AG09309 (cell line): ENCODE measurements at places on chromosomes 3 and 15.

DNA sequence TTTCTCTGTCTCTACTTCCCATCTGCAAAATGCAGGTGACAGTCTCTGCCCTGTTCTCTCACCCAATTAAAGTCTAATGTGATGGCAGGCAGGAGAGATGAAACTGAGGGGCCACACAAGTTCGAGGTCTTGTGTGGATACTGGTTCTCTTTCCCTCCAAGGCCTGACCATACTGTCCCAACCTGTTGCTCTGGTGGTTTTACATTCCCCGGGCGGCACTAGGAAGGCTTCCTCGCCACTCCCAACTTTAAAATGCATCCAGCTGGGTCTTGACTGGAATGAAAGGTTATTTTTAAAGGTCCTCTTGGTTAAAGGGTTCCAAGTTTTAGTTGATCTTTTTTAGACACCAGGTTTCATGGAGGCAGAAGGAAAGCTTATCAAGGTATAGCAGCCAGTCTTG lies 37.2 kb downstream of the WHAMM start:
- DNase-seq = no peak

- DNase-seq = no peak
Measured at GRCh38 chr15:73935547-73935946, 9.3 kb downstream of the LOXL1 start.

DNA sequence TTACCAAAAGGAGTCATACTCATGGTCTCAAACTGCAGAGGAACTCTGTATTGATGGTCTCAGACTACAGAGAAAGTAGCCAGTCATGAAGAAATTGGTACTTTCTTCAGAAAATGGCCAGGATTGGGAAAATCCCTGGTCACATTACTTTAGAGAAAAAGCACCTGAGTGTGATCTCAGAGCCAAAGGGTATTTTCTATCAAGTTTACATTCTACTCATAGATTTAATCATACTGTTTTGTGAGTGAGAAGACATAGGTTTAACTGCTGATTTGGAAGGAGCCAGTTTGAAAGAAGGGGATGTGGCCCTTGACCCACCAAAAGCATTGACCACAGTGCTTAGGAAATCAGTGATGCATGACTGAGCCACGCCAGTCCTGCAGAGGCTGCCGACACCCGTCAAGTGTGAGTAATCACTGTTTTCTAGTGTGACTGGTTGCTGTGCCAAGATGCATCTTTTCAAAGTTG lies 203.6 kb downstream of the AKAP13 start:
- DNase-seq = no peak

DNA sequence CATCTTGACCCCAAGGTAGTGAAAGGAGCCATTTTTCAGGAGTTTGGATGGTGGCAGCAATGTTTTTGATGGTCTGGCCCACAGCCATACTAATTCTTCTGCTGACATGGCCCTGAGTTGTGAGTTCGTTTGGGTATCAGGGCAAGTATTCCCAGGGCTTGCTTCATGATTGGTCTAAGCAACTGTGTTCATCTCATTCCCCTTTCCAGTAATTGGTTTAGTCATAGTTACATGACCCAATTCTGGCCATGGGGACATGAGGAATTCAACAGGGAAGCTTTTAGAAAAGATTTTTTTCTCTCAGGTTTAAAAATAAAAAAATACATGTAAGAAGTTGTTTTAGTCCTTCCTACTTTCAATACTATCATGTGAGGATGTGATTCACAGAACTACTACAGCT lies 150.5 kb upstream of the NPHP3 start:
- no peak for DNase-seq

GRCh38 chr15:51706291-51706690 lies 25.0 kb downstream of the SCG3 start:
- DNase-seq = no peak

DNA sequence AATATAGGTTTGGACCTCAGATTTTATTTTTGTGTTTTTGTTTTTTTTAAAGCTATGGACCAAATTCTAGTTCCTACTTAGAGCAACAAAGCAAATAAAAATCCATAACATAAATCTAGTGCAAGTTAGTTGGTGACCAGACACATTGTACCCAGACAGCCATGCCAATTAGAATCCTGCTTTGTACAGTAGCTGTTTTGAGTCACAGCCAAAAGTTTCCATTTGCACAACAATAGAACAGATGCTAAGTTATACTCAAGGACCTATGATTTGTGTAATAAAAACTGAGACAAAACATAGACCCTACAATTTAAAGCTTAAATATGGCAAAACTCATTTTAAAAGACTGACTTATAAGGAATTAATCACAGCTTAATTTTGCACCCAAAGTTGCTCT lies 513.1 kb upstream of the CBLB start:
- no peak for DNase-seq

DNA sequence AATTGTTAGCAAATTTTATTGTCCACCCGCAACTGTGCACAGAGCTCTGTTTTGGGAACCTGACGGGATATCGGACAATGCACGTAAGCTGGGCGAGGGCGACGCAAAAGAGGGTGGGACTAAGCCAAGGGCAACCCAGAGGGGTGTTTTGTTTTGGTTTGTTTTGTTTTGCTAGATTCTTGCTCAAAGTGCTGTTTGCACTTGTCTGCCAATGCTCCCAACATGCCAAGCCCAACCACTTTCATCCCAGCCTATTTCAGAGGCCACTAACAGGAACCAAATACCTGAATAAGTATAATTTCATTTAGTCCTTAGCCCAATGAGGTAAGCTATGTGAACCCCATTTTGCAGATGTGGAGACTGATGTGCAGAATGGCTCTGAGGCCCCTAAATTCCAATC lies 9.7 kb upstream of the CMTM7 start:
- DNase-seq = no peak

GRCh38 chr3:1197051-1197450 lies 104.2 kb downstream of the CNTN6 start:
- DNase-seq = no peak

DNA sequence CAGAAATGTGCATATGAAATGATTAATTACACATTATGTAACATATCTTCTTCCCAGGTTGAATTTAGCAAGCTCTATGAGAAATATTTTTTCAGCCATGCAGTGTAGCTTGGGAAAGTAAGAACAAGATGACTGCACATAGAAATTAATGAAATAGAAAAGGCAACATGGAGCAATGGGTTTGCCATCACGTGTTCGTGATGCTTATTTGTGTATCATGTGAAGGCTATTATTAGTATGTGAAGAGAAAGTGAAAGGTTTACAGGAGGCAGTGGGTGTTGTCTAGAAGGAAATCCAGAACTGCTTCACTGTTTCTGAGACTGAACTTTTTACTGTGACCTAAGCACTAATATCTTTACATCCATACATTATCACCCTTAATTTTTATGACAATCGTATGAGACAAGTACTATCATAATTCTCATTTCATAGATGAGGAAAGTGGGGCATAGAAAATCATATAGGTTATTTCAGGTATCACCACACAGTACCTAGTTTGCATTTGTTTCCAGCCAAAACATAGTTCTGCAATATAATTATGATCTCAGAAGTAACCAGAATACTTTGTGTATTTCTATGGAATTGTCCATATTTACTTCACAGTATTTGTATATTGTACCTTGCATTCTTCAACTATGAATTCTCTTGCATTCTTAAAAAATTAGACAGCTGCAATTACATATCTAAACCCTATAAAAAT lies 14.9 kb downstream of the SERPINI1 start:
- no peak for DNase-seq

DNA sequence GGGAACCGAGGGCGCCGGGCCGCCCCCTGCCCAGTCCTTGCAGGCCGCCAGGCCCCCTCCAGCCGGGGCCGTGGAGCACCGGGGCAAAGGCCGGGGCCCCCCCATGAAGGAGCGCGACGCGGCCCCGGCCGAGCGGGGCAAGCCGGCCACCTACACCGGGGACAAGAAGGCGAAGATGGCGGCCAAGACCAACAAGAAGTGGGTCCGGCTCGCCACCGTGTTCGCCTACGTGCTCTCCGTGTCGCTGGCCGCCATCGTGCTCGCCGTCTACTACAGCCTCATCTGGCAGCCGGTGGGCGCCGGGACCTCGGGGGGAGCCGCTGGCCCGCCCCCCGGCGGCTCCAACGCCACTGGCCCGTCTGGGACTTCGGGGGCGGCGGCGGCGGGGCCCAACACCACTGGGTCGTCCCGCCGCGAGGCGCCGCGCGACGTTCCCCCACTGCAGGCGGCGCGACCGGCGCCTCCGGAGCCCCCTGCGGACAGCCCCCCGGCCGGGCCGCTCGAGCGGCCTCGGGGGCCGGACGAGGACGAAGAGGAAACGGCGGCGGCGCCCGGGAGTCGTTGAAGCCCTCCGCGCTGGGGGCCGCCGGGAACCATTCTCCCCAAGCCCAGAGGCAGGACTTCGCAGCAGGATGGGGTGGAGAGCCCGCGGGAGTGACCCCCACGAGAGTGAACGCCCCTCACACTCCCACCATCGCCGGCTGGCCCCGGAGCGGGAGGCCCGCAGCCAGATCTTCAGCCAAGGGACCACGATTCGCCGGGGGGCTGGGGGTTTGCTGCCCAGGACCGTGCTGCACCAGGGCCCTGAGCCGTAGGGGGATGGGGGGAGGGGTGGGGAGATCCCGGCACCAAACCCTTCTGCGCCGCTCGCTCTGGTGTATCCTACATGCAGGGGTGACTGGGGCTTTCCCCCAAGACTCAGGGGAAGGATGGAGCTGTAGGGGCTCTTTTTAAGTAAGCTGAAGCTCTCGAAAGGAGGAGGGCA lies 753 bp downstream of the INAFM2 start:
- no peak for DNase-seq

DNA sequence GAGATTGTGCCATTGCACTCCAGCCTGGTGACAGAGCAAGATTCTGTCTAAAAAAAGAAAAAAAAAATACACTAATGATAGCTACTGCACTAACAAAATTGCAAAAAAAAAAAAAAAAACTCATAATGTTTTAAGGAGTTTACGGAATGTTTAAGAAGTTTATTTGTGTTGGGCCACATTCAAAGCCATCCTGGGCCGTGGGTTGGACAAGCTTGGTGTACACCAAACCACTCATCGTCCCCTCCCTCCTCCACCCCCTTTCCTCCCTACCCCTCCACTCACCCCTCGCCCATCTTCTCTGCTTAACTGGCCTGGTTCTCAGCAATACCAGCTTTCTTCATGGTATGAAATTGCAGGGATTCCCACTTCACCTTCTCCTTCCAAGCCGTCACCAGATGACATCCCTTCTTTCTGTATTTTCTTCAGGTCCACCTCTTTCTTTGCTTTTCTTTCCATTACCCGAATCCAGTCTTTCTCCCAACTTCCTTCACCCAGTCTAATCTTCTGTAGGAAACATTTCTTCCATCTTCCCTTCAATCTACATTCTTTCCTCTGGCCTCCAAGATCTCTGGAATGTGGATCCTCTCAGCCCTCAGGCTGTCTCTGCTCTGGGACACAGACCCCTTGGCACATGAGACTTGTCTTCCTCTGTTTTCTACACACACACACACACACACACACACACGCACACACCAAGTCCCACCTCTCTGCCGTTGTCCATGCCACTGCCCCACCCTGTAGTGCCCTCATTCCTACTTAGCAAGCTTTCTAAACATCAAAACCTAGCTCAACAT lies 3.5 kb upstream of the MESP1 start:
- DNase-seq = no peak

- DNase-seq = no peak
Measured at GRCh38 chr15:96345560-96346399, 15.3 kb downstream of the NR2F2 start.

DNA sequence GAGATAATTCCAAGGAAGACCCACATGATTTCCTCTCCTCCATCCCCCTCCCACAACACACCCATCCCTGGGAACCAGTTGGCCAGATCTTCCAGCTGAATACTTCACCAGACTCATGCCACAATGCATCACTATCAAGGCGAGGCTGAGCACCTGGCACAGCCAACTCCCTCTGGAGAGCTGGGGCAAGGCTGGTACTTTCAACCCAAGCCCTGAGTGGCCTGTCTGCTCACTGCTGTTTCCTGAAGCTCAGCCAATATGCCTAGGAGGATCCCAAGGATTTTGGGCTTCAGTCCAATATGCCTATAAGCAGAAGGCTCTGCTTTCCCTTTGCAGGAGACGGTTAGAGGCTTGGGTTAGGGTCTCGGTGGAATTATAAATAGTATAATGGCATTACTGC lies 90.9 kb upstream of the NEO1 start:
- no peak for DNase-seq

DNA sequence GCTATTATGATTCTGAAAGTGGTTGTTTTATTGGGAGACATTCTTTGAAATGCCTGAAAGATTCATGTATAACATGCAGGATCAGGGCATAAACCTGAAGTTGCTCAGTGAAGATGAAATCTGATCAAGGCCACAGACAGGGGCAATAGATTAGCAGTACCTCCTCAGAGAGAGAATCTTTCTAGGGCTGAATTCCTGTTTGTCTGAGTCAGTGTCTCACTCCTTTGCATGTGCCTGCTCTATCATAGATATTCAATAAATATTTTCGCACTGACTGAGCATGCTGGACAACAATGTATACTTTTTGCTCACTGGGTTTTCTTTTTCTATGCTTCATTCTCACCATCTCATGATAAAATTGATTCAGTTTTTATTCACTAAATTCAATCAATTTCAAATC lies 49.8 kb upstream of the PFN2 start:
- DNase-seq = no peak

- DNase-seq = no peak
Measured at GRCh38 chr3:134535186-134535970, 49.5 kb downstream of the CEP63 start.

DNA sequence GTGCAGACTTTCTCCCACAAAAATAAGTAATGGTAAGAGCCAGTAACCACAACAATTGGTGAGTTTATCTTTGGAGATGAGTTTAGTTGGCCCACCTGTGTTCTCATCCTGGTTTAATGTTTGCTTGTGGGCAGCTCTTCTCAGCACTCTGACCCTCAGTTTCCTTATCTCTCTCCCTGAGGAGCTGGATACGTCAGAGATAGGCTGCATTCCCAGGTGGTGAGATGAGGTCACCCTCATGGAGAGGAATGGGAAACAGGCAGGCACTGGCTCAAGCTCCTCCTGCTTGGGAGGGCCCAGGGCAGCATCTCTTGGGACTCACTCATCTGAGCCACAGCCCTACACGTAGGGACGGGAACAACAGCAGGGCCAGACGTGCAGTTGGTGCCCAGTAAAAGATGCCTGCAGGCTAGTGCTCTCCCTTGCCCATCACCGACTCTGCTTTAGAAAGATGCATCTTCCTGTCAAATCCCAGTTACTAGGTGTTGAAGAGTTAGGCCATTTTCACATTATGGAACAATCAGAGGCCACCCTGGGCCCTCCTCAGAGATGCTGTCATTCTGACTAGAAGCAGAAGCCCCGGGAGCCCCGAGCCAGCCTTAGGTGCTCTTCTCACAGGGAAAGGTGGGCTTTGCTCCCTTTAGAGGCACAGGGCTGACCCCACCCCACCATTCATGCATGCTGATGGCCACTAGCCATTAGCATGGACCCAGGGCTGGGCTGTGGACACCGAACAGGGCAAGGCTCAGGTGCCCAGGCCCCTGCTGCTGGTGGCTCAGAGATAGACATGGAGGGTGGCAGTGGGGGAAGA lies 59.7 kb downstream of the GRIP2 start:
- DNase-seq = no peak

- no peak for DNase-seq
Measured at GRCh38 chr3:55912880-55913279, 425.8 kb upstream of the WNT5A start.
